Fibroblast of upper back skin (primary cell): ENCODE measurements at places on chromosomes 11 and 22.

GRCh38 chr11:27153136-27153535 is 112.5 kb downstream of the BBOX1 start:
- peak; percentile 57 for DNase-seq

GRCh38 chr22:27273436-27273835 is 528.1 kb downstream of the MN1 start:
- no peak for DNase-seq

DNA sequence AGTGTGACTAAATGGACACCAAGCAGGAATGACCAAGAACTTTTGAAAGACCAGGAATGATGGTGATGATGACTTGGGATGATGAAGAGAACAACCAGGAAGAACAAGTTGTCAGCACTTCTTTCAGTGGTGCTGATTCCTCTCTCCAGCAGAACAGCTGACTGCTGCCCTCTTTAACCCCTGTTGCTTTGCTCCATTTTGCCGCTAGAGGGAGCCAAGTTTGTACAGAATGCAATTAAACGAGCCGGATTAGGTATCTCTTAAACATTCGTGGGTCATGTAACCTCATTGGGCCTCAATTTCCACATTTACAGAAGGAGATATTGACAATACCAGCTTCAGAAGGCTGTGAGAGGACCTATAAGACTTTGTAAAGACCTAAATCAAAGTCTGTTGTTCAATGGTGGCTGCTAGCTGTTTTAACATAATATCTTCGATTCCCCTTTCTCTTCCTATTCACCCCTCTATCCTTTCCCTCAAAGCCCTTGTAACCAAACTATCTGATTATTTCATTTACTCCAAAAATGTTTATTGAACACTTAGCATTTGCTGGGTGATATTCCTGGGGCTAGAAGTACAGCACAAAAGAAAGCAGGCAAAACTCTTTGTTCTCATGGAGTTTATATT is 1.9 kb downstream of the OR4S1 start:
- peak; percentile 2 for DNase-seq

DNA sequence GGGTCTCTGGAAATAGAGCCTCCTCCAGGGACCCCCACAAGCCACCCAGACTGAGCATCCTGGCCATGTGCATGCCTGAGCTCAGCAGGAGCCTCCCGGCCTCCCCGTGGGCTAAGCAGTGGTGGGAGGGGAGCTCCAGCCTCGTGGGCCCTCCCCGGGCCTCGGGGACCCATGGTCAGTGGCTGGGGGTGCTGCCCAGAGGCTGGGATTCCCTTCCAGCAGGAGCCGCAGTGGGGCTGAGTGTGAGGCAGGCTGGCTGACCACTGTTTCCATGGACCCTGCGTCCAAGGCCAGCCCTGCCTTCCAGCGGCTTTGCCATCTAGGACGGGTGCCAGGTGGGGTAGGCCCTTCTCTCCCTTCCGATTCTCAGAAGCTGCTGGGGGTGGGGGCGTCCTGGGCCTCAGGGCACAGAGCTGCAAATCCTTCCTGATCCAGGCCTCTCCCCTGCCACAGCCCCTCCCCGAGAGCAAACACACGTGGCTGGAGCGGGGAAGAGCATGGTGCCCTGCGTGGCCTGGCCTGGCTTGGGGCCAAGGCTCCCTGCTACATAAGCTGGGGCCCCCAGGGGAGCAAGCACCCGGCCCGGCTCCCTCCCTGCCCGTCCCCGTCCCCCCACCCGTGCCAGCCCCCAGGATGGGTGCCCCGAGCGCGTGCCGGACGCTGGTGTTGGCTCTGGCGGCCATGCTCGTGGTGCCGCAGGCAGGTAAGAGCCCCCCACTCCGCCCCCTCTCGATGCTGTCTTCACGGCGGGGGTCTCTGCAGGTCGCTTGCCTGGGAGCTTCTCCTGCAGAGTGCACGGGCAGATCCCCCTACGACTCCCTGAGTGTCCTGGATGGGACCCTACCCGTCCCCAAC is at the start of gene MUC5B:
Gene MUC5B, plus strand, starts transcription at position 576 of the 855 bp plus-strand sequence. Its CDS starts 58 bp downstream, at position 634.
- no peak for DNase-seq

GRCh38 chr11:74025467-74026166 is 16.7 kb upstream of the UCP3 start:
- peak; percentile 24 for DNase-seq

DNA sequence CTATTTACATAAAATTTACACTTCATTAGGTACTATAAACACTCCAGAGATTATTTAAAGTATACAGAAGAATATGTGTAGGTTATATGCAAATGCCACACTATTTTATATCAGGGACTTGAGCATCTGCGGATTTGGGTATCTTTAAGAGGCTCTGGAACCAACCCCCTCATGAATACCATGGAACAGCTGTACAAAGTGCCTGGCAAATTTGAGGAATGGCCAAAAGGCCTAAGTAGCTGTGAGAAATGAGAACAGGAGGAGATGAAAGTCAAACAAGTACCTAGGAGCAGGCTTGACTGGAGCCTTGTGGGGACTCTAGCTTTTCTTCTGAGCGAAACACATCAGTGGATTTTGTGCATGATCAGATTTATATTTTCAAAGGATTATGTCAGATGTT is 149.3 kb downstream of the RBFOX2 start:
- DNase-seq: no peak

GRCh38 chr11:126732981-126733380 is 267.6 kb downstream of the KIRREL3 start:
- DNase-seq: no peak

- DNase-seq: peak; percentile 38
Measured at GRCh38 chr11:93849751-93850593, 446 bp downstream of the VSTM5 start.

DNA sequence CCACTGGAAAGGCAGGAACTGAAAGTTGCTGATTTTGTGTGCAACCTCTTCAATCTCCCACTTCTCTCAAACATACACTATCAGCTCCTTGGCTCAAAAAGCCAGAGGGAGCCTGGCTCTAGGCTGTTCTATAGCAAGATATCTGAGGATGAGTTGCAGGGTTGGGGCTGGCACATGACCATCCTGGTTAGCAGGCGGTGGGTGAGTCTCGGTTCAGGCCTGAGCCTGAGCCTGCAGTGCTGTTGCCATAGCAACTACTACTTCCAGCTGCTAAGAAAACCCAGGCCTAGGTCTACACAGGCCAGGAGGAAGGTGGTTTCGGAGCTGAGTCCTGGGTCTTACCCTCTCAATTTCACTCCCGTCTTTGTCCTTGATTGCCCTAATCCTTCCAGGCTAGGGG is 39.0 kb downstream of the CWC15 start:
- peak; percentile 60 for DNase-seq

GRCh38 chr11:10798330-10798928 is 10.3 kb downstream of the EIF4G2 start:
- no peak for DNase-seq

DNA sequence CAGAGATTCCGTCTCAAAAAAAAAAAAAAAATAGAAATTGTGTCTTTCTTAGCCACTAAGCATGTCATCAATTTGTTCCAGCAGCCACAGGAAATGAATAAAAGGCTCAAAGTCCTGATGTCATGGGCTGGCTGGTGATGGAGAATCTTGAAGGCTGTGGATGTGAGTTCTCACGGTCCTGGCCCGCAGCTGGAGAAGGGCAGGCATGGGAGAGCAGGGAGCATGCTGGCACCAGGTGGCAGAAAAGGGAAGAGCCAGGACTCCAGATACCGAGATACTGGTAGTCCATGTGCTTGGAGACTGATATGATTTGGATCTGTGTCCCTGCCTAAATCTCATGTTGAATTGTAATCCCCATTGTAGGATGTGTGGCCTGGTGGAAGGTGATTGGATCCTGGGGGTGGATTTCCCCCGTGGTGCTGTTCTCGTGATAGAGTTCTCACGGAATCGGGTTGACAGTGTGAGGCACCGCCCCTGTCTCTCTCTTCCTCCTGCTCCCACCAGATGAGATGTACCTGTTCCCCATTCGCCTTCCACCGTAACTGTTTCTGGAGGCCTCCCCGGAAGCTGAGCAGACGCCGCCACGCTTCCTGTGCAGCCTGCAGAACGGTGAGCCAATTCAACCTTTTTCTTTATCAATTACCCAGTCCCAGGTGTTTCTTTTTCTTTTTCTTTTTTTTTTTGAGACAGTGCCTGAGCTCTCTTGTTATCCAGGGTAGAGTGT is 18.1 kb downstream of the MRGPRD start:
- no peak for DNase-seq

- no peak for DNase-seq
Measured at GRCh38 chr11:74019860-74020259, 11.0 kb upstream of the UCP3 start.

GRCh38 chr11:70142221-70142875 is 60.7 kb upstream of the FADD start:
- DNase-seq: no peak

DNA sequence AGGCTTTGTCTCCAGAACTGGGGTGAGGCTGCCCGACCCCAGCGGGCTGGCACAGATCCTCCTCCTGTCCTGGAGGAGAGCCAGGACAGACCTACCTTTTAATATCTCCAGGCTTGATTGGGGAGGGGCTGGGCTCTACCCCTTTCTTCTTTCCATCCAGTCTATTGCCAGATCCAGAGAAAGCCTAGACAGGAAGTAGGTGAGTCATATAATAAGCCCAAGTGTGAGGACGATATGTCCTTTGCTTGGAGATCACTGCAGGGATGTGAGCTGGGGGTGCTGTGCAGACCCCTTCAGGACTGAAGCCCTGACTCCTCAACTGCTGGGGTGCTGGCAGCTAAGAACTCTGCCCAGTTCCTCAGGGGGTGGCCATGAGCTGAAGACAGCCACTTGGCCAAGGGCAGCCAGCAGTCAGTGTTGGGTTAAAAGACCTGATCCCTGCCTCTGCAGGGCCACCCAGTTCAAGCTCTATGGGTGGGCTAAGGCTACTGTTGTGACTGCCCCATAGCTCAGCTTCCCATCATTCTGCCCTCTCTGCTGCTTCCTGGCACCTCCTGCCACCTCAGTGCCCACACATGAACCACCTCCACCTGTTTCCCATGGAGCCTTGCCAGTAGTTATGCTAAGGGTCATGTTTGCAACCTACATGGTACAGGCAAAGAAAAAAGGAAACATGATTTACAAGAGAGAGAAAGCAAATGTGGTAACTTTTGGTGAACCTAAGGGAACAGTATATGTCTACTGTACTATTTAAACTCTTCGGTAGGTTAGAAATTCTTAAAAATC is 8.3 kb upstream of the C22orf39 start:
- DNase-seq: no peak

DNA sequence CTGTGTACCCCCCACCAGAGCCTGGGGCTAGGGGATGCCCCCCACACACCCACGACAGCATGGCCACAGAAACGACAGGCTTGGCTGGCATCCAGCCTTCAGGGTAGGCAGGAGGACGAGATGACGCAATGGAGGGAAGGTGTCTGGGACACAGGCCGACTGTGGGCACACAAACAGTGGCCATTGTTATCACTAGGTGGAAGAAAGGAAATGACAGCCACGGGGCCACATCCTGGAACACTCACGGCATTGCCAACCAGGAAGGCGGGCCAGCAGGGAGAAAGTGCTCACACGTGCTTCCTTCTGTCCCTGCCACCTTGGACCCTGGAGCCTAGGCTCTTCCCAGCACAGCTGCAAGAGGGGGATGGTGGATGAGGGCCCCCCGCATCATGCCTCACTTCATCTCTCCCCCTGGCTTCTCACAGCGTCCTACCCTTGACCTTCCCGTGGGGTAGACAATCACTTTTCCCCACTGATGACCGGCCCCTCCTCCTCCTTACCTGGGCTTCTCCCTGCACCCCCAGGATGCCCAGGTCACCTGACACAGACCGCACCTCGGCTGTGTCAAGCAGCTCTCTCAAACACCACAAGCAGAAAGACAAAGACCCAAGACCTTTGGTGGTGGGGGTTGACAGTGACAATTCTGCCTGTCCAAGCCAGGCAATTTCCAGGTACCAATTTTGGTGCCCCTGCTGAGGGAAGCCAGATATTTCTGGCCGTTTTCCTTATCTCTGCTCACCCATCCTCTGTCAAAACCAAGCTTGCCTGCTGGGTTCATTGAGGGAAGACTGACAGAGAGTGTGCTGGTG is 8.6 kb downstream of the PLA2G6 start:
- DNase-seq: no peak

DNA sequence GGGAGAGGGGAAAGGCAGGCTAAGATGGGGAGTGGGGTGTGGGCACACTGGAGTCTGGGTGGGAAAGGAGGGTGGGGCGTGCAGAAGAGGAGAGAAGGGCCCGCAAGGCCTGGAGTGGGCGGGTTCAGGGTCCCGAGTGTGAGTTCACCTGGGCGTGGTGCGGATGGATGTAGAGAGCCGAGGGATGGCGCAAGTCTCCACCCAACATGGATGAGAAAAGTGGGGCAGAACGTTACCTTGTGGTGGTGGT is 364 bp upstream of the ABCC8 start:
- no peak for DNase-seq

DNA sequence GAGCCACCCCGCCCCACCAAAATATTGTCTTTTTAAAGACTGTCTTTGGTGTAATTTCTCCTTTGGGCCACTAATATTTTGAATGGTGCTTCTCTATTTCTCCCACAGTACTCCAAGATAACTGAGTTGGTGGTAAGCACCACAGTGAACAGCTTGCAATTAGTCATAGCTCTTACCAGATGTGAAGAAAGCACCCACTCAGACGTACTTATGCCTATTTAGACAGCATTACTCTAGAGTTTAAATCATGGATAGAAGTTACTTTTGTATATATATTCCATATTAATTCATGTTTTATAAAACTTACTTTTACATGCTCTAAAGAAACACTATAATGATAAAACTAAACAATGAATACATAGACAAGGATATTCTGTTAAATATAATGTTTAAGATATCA is 12.7 kb downstream of the ANO3 start:
- peak; percentile 12 for DNase-seq

DNA sequence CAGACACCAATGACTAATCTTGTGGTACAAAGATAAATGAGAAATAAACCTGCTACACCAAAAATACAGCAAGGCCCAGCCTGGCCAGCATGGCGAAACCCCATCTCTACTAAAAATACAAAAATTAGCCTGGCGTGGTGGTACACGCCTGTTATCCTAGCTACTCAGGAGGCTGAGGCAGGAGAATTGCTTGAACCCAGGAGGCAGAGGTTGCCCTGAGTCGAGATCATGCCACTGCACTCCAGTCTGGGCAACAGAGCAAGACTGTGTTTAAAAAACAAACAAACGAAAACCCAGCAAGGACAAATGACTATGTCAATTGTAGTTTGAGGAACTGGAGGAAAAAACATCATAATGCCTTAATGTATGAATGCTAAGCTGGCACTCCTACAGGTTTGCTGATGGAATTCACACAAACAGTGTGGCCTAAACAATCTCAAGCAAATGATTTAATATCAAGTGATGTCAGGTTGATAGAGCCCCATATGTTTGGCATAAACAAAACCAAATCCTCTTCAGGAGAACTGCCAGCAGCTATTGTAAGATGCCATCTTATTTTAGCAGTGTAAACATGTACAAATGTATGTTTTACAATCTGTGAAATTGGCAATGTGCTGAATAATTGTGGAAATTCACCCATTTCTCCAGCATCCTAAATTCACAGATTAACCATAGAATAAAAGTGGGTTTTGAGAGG is 20.0 kb downstream of the MMP7 start:
- no peak for DNase-seq

GRCh38 chr22:47340851-47341436 is 578.5 kb downstream of the TBC1D22A start:
- DNase-seq: no peak

- DNase-seq: no peak
Measured at GRCh38 chr11:76193219-76193618, 13.1 kb downstream of the WNT11 start.
